ENCODE measurements at places on chromosomes 5 and 9.

- DNase-seq: peak; percentile 15
These were observed 1523.9 kb downstream of the MAT2B start for GRCh38 chr5:165029099-165029870.

GRCh38 chr9:114258218-114258617 is 64.7 kb upstream of the ORM1 start:
- no peak for DNase-seq

GRCh38 chr5:103669615-103670014 is 107.0 kb upstream of the NUDT12 start:
- peak; percentile 4 for DNase-seq

GRCh38 chr5:66338828-66339227 is 194.7 kb downstream of the SREK1 start:
- no peak for DNase-seq

DNA sequence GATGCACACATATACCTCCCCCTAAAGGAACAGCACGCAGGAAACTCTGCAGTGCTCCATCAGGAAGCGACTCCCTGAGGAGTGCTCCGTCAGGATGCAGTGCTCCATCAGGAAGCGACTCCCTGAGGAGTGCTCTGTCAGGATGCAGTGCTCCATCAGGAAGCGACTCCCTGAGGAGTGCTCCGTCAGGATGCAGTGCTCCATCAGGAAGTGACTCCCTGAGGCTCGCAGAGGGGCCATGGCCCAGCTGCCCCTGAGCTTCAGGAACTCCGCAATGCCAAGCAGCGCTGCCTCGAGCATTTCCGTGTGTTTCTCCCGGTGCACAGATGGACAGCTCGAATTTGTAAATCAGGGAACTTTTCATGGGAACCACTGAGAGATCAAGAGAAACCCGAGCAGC is 88.1 kb downstream of the PAX5 start:
- no peak for DNase-seq

DNA sequence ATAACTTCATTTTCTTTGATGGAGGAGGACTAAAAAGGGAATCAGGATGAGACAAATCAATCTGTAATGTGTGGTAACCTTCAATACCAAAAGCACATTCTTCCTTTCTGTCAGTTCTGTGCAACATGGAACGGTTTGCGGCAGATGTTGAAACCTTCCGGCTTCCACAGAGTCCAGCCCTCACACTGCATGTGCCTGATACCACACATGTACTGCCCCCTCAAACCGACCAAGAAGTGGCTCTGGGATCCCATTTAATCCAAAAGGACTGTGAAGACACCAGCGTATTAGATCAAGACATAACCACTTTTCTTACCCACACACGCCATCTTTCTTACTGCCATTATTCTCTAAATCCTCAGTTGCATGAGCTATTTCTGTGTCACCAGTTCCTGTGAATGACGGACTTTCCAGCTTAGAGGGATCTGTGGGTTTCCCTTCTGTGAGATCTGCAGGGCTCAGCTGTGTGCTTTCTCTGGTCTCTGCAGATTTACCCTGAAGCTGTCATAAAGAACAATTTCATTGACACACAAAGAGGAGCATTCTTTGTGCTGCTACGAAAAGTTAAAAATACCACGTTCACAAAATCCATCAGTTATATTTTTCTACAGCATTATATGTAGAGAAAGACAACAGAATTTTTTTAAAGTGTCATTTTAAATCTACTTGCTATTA is 25.8 kb downstream of the NSUN2 start:
- no peak for DNase-seq

DNA sequence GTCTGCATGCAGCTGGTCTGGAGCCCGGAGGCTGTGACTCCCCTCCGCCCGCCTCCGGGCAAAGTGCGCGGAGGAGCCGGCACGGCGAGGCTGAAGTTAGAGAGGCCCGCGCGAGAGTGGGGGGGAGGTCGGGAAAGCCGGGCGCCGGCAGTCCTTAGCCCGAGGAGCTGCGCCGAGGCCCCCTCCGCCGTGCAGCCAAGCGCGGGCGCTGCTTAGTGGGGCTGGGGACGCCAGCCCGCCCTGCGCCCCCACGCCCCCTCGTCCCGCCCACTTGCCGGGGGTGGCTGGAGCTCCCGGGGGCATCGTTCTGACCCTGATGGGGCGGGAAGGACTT is 403 bp downstream of the NINJ1 start:
- DNase-seq: no peak

DNA sequence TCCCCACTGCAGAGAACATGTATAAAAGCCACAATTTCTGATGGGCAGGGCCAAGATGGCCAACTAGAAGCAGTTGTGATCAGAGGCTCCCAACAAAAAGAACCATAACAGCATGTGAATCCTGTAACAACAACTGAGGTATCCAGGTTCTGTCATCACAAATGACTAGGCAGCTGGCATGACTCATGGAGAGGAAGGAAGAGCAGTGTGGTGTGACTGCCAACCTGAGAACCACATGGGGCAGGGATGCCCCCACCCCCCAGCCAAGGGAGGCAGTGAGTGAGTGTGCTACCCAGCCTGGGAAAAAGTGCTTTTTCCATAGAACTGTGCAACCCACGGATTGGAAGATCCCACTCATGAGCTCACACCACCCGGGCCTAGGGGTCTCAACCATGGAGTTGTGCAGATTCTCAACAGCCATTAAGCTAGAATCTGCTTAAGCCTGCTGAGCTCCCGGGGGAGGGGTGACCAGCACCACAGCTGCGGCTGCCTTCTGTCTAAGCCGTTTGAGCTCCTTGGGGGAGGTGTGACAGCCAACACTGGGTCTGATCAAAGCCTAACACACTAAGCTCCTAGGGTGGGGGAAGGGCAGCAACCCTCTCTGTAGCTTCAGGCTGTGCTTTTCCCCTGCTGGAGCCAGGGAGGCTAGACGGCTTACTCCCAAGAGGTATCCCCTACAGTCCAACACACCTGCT is 80.1 kb upstream of the DMAC1 start:
- no peak for DNase-seq

- DNase-seq: no peak
These were observed 473.0 kb downstream of the PLK2 start for GRCh38 chr5:57986761-57987341.

GRCh38 chr5:54719384-54720283 is 202.1 kb downstream of the SNX18 start:
- no peak for DNase-seq

DNA sequence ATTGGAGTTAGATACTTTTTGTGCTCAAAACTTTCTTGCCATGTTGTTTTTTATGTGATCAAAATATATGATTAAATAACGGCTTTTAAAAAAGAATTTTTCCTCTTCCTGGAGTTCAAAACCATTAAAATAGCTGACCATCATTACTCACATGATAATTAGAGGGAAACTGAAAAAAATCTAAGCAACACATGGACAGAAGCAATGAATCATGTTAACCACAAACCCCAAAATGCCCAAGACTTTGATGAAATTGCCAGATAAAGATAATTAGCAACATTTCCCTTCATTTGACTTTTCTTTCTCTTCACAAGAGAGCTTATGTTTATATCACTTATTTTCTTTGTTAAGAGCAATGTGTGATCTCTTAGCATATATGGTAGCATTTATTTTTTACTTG is 1294.2 kb downstream of the EFNA5 start:
- DNase-seq: no peak

DNA sequence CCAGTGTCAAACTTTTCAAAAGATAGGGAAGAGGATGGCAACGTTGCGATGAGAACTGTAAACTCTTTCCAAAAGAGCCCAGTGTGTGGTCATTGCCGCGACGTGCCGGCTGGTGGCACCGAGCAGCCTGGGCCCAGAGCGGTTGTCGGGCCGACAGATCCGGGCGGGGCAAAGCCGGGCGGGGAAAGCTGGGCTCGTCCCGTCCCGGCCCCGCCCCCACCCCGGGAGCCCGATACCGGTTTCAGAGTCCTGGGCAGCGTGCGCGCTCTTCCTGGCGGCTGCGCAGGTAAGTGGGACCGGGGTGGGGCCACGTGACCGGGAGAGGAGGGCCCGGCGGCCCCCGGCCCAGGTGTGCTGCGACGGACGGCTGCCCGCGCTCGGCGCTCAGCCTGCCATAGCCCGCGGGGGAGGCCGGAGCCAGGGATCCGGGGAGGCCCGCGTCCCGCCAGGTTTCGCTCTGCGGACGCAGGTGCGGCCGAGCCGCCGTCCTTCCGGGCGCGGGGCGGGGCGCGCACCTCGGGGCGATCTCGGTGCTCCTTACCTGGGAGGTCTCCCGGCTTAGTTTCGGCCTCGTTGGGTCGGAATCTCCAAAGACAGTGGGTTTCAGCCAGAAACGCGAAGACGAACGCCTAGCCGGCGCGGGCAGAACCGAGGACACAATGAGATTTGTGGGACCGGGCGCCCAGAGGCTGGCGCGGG is at the start of gene MARVELD2:
TSS of gene MARVELD2 (plus strand) at position 232 of the 699 bp plus-strand sequence. CDS start 4,270 bp downstream, outside the sequence.
- DNase-seq: peak; percentile 73

DNA sequence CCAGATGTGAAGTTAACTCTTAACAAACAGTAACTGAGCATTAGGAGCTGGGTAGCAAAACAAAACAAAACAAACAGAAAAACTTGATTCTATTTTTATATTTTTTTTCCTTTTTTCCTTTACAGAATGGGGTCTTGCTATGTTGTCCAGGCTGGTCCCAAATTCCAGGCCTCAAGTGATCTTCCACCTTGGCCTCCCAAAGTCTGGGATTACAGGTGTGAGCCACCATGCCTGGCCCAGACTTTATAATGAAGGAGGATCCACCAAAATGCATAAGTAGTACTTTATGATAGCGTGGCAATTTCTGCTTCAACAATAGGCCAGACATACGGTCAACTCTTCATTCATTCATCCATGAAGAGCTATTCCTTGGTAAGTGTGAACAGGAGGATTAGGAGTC is 5.9 kb upstream of the IQGAP2 start:
- DNase-seq: no peak

DNA sequence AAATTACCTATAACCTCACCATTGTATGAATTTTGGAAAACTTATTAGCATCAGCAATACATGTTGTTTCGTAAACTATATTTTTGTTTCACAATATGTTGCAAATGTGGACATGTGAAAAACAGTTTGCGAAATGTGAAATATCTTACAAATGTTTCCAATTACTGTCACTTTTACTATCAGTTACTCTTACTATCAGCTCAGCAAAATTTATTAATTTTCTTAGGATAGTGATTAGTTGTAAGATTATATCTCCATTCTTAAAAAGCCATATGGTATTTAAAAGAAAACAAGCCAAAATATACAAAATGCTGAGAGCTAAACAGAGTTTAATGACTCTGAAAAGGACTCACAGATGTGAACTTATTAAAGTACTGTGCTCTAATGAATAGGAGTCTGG is 111.9 kb upstream of the LPAR1 start:
- DNase-seq: no peak

- no peak for DNase-seq
These were observed 78.7 kb downstream of the GAS1 start for GRCh38 chr9:86868616-86869015.

- no peak for DNase-seq
These were observed 59.6 kb upstream of the CPLANE1 start for GRCh38 chr5:37308793-37309192.

DNA sequence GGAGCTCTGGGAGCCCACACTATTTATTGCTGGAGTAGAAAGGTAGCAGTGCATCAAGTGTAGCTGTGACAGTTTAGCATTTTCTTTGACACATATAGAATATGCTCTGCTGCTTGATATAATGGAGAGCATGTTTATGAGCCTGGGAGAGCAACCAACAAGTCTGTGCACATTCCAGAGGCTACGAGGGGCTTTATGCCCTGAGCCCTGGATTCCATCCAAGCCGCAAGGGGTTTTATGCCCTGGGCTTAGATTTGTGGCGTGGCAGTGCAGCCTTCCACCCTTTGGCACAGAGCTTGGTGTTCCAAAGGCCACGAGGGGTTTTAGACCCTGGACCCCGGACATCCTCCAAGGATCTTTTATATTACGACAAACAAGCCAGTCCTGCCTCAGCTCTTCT is 14.6 kb downstream of the CDH6 start:
- no peak for DNase-seq

GRCh38 chr5:118552731-118553360 is 435.5 kb downstream of the DTWD2 start:
- DNase-seq: no peak

GRCh38 chr5:68200288-68200687 is 15.3 kb upstream of the PIK3R1 start:
- DNase-seq: no peak

DNA sequence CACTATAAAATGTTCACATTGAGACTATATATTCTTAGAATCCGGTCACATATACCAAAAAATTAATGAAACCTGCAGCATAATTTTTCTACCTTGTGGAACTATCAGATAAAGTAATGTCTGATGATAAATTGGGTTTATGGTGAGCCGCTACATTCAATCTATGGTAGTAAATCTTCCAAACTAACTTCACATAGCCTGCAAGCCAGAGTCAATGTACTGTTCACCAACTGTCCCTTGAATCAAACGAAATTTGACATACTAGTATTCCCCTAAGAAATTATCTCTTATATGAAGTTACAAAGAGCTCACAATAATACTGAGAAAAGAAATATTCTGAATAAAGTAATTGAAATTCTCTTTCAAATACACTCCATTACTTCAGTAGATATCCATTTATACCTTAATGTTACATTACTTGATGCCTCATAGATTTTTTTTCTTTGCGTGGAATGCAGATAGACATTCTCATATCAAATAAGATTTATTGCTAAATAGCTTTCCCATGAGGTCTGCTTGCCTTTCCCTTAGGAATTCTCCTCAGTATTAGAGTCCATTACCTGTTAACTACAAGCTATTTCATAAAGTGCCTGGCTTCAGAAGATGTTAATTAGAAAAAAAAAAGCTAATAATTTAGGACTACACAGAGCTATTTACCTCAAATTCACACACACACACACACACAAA is 169.5 kb downstream of the PTPRD start:
- no peak for DNase-seq

- peak; percentile 8 for DNase-seq
These were observed 276.1 kb downstream of the ARRDC3 start for GRCh38 chr5:91106842-91107511.

DNA sequence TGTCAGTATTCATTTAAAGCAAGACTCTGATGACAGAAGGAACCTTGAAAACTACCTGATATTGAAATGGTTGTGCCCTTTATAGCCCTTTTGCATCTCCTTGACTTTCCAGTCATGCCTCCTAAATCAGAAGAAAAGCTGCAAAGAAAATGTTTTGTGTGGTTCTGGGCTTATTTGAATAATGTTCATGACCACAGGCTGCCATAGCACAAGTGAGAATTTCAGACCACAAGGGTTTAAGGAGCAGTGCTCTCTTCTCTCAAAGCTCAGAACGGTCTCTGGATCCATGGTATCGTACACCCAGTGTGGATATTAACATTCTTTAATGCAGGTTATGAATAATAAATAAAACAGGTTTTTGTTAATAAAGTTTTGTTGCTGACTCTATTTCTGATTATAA is 54.2 kb downstream of the GPR107 start:
- DNase-seq: no peak

- DNase-seq: no peak
These were observed 30.3 kb downstream of the GOLPH3 start for GRCh38 chr5:32143617-32144377.

Data from NCI-H526 treated with DMSO at 0.1 percent for 48 hours (cell line).